ENCODE measurements at places on chromosomes 7 and 10.

DNA sequence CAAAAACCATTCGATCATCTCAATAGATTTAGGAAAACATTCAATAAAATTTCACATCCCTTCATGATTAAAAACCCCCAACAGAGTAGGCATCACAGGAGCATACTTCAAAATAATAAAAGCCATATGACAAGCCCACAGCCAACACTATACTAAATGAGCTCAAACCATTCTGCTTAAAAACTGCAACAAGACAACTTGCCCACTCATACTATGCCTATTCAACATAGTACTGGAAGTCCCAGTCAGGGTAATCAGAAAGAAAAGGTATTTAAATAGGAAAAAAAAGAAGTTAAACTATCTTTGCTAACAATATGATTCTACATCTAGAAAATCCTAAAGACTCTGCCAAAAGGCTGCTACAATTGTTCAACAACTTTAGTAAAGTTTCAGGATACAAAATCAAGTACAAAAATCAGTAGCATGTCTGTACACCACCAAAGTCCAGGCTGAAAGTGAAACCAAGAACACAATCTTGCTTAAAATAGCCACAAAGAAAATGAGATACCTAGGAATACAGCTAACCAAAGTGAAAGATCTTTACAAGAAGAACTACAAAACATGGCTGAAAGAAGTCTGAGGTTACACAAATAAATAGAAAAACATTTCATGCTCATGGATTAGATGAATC, 882.6 kb downstream of the GRM8 start:
- DNase-seq = no peak

- DNase-seq = no peak
Measured at GRCh38 chr10:28897617-28898464, 220.5 kb downstream of the BAMBI start.

- DNase-seq = no peak
Measured at GRCh38 chr7:142248-142941, 50.0 kb upstream of the FAM20C start.

DNA sequence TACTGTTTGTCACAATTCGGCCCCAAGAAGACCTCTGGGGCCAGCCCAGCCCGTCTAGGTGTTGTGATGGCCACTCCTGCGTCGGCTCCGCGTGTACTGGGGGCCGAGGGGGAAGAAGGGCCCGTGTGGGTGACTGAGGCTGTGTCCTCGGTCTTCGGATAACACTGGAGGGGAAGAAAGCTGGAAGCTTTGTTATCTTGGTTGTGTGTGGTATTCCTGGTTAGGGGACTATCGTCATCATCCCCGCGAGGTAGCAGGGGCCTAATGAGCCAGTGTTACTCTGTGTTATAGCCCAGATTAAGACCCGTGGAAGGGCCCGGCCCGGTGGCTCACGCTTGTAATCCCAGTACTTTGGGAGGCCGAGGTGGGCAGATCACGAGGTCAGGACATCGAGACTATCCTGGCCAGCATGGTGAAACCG, 854 bp downstream of the MTG1 start:
- no peak for DNase-seq

DNA sequence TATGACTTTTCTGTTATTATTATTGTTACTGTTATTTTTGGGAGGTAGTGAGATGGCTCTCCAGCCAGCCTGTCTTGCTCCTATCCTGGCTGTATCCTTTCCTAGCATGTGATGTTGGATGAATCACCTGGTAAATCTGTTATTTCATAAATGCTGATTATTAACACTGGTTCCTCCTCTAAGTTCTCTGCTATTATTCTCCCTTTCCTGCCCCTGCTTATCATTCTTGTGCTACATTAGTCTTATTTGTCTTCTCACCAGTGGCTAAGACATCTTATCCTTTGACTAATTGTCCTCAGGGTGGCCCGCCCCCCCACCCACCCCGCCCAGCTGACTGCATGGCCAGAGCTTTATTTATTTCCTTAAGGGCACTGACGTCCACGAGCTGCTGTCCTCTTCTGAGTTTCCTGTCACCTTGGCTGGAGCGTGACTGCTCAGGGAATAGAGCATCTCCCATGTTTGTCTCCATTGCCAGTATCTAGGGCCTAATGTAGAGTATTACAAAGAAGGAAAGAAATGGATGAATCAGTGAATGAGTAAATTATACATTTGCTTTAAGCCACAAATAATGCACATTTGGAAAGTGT, 110.1 kb upstream of the KLF6 start:
- DNase-seq = no peak

GRCh38 chr10:50577681-50578350, 45.9 kb downstream of the SGMS1 start:
- no peak for DNase-seq

DNA sequence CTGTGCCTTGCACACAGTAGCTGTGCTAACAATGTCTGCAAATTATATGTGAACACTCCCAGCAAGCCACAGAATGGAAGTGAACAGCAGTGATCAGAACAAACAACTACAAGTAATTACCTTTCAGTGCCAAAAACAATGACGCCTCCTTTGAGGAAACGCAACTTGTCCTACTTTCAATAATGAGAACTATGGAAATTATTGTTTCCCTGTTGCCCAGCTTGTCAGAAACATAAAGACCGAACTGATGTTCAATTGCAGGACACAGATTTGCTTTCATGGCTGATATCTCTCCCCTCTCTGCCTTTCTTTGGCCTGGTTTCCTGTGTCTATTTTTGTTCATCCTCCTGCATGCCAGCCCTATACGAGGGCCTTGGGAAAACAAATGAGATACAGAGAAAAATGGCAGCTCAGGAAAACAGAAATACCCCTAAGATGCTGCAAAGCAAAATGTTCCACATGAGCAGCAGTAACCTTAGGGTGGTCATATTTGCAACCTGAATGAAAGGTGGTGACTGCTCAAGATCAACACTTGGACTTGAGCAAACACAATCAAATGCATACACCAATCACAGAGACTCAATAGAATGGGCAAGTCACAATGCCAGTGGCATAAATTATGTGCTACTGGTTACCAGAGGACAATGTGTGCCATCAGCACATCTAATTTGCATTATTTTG, 26.8 kb downstream of the COBL start:
- DNase-seq = no peak

DNA sequence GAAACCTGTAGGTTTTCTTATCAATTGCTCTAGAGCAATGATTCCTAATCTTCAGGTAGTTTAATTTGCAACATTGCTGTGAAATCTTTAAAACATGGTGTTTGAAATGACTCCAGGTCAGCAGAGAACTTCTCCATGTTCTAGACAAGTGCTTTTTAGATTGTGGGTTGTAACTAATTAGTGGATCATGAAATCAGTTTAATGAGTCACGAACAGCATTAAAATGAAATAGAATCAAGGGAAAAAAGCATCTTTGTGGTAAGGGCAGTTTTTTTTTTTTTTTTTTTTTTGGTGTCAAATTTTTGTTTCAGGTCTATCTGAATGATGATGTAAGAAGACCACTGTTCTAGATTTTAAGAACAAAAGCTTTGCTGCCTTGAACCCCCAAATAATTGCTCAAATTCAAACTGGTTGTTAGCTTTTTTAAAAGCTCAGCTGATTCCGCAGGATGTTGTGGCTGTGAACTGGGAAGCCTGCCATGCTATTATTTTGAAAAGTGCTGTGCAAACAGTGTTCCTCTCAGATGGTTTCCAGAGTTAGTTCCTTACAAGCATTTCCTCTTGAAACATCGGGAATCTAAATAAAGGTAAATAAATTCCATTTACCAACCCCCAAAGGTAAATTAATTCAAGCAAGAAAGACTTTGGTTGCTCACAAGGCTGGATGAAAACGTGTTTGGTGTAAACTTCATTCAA, 13.1 kb upstream of the PDK4 start:
- no peak for DNase-seq

GRCh38 chr10:47139121-47139520, 160.9 kb upstream of the GDF10 start:
- no peak for DNase-seq

GRCh38 chr10:4733843-4734224, 92.2 kb upstream of the AKR1E2 start:
- DNase-seq = no peak

DNA sequence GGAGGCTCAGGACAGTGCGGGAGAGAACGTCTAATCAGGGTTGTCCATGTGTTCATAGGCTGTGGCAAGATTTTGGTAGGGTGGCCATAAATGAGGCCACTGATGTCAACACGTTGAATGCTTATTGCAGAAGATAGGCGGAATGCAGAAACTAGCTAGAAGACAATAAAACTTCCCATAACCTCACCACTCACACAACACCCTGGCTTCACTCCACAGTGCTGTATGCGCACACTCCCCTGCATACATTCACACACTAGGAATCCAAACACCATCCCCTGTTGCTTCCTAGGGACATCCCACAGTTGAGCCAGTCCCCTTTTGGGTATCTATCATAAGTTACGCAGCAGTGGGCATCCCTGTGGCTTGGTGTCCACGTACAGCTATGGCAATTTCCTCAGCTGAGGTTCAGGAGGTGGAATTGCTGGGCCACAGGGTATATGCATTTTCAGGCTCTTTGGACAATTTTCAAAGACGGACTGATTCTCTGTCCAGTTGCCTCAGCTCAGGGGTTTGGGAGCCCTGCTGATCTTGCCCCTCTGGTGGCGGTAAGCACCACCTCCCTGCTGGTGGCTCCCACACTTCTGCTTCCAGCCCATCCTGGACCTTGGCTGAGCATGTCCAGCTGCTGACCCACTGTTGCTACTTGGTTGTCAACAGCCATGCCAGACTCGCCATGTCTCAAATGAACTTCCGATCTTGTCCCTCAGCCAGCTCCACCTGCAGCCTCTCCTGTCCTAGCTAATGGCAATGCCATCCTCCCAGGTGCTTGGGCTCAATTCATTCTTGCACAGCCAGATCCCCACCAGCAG, 36.4 kb downstream of the CDH23 start:
- DNase-seq = no peak

GRCh38 chr10:124357561-124357885, 61.2 kb downstream of the OAT start:
- no peak for DNase-seq

DNA sequence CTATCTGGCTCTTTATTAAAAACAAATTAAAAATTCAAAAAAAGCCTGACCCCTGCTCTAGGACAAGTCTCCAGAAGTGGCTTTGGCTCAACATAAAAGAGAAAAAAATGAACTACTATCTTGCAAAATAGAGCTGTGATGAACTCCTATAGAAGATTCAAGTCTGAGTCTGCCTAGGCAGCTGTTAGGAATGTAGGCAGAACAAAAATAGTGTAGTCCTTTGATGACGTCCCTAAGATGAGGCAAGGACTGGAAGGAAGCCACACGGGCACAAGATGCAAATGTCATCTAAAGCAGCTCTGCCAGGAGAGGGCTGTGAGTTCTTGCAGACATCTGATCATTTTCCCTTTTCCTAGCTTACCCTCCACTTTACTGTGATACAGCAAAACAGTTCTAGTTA, 20.5 kb downstream of the ASNS start:
- DNase-seq = no peak

DNA sequence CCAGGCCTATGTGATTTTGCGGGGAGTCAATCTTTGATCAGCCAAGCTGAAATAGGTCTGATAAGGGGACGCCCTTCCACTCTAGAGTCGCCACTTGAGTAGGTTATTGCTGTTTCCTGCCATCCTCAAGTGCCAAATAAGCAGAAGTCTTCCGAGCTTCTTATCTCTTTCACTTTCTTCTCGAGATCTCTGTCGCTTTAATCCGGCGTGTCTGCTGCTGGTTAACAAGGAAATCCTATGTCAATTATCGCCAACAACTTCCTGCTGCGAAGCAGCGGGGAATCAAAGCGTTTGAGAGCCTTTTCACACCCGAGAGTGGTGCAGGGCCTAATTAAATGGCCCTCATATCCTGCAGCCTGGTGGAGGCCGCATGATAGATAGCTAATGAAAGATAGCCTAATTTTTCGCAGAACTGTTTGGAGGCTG, 215.9 kb downstream of the RAB11FIP2 start:
- no peak for DNase-seq

DNA sequence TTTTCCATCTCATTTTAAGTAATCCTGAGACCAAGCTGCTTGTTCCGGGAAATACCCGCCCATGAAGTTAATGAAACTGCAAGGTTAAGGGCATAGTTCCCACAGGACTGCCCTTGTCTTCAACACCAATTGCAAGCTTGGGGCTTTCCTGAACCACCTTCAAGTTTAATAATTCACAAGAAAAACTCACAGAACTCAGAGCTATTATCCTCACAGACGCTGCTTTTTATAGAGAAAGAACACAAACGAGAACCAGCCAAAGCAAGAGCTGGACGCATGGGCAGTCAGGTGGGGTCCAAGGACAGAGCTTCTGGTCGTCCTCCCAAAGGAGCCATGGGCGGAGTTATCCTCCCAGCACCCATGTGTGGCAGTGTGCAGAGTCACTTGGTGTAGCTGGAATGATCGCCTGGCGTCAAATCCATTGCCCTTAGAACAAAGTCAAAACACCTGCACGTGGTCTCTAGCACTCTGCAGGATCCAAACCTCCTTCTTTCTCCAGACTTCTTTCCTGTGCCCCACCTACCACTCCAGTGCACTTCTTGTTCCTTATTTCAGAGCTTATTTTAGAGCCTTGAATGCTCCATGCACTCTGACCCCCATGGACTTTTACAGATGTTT, 56.7 kb downstream of the SNX10 start:
- DNase-seq = no peak

DNA sequence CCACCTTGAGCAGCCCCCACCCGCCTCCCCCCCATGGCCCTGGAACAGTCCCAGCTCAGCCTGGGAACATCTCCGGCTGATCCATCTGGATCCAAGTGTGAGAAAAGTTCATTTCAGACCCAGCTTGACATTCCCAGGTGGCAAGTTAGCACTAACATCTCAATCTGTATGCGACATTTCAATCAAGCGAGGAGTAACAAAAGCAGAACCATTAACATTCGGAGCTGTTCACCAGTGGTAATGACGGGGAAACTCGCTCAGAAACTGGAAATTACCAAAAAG, 65.4 kb downstream of the PAX2 start:
- DNase-seq = no peak

DNA sequence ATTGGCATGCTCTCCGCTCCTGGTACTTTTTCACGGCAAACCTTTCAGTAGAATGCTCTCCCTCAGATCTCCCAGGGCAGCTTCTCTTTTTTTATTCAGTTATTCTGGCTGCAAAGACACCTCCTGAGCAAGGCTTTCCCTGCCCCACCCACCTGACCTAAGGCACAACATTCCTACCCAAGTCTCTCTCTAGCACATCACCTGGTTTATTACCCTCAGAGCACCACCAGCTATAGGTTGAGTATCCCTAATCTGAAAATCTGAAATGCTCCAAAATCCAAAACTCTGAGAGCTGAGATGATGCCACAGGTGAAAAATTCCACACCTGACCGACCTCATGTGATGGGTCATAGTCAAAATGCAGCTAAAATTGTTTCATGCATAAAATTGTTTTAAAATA, 99.6 kb downstream of the GLI3 start:
- no peak for DNase-seq

DNA sequence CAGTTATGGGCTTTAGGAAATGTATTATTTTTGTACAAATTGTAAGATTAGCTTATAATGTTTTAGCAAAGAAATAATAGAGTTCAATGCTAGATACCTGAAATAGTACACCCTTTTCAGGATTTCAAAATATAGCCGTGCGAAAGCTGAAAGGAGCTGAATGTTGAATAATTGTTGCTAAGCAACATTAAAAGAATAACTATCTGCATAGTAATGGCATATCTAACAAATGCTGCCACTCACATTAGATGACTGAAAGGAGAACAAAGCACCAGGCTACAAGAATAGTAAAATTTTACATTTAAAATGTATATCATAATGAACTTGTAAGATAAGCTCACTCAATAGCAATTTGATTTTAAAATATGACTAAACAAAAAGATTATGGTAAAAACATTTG, 82.5 kb downstream of the SDHAF3 start:
- DNase-seq = no peak
